ENCODE measurements at places on chromosomes 3 and 15.

DNA sequence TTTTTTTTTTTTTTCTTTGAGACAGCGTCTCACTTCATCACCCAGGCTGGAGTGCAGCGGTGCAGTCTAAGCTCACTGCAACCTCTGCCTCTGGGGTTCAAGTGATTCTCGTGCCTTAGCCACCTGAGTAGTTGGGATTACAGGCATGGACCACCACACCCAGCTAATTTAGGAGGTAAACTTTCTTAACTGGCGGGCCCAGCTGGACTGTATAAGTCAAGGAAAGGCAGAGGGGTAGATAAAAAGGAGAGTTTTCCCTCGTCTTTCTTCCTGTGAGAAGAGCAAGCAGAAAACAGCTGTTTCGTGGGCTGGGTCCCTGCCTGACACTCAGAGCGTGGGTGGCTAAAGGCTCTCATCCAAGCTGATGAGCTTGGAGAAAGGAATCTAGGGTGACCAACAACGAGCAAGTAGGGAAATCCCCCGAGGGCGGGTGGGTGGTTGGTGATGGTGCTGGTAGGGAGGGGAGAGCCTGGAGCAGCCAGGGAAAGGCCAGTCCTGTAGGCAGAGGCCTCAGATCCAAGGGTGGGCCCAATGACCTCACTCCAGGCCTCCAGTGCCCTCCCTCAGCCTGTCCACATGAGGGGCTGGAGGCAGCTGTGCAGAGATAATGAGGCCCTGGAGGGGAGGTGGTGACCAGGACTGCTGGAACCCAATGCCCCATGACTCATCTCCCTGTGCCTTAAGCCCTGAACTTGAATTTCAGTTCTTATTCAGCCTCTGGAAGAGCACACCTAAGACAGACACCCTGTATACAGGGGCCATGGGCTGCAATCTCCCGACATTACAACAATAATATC, 43.1 kb upstream of the LIMD1 start:
- no peak for DNase-seq

- no peak for DNase-seq
Measured at GRCh38 chr3:33181229-33181628, 37.4 kb downstream of the SUSD5 start.

DNA sequence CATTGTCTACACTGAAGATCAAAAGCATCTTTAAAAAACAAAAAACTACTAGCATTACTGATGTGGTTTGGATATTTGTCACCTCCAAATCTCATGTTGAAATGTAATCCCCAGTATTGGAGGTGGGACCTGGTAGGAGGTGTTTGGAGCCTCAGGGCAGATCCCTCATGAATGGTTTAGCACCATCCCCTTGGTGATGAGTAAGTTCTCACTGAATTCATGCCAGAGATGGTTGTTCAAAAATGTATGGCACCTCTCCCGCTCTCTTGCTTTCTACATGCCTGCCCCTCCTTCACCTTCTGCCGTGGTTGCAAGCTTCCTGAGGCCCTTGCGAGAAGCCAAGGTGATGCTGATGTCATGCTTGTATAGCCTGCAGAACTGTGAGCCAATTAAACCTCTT, 136.6 kb upstream of the FHIT start:
- no peak for DNase-seq

- no peak for DNase-seq
Measured at GRCh38 chr15:90270502-90271150, 5.2 kb downstream of the NGRN start.

GRCh38 chr15:36784098-36784670, 204.8 kb downstream of the CDIN1 start:
- DNase-seq, result no peak

DNA sequence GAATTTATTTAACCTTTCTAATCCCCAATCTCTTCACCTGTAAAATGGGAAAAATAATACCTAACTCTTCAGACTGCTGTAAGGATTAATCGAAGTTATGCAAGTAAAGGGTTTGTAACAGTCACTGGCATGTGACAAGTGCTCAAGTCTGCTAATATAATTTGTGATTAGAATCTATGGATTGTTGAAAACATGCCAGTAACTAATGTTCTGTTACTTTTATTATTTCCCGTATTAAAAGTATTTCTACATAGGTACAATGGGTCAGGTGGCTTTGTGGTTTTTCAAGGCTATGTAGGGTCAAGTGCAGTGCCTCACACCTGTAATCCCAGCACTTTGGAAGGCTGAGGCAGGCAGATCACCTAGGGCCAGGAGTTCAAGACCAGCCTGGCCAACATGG, 29.4 kb downstream of the ULK4 start:
- no peak for DNase-seq

DNA sequence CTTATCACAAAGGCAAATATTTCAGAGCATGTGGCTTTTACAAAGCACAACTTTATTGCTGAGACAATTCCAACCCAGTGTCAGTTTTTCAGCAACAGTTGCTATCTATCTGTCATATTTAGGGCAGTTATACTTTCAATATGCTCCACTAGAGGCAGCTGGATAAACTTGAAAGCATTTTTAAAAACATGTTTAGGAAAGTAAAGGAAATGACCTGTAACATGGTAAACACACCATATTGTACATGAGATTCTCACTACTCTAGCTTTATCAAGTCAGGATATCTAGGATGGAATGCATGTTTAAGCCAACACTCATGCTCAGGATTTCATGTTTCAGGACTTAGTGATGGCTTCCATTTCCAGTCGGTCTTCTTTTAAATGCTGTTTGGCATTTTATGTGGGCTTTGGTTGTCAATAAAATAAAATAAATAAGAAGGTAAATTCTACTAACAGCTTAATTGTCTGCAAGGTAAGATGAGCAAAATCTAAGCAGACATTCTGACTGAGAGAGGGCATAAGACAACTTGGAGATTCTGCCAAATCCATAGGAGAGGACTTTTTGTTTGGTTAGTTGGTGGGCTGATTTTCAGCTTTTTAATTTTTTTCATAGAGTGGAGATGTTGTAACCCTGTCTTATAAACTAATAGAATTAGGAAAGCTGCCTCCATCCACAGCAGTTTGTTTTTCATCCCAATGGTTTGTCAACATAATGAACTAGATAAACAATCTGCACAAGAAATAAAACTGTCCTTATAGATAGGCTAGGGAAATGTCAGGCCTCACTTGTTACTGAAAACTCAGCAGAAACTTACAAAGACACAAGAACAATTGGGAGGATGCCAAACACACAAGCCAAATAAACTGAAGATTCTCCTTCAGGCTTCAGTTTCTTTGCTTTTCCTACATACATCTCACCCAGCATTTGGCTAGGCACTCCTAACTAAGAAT, 63.4 kb upstream of the CPB1 start:
- DNase-seq, result no peak

- no peak for DNase-seq
Measured at GRCh38 chr3:99648101-99648500, 9.7 kb downstream of the COL8A1 start.

GRCh38 chr3:11198070-11198469, 43.8 kb downstream of the HRH1 start:
- no peak for DNase-seq

DNA sequence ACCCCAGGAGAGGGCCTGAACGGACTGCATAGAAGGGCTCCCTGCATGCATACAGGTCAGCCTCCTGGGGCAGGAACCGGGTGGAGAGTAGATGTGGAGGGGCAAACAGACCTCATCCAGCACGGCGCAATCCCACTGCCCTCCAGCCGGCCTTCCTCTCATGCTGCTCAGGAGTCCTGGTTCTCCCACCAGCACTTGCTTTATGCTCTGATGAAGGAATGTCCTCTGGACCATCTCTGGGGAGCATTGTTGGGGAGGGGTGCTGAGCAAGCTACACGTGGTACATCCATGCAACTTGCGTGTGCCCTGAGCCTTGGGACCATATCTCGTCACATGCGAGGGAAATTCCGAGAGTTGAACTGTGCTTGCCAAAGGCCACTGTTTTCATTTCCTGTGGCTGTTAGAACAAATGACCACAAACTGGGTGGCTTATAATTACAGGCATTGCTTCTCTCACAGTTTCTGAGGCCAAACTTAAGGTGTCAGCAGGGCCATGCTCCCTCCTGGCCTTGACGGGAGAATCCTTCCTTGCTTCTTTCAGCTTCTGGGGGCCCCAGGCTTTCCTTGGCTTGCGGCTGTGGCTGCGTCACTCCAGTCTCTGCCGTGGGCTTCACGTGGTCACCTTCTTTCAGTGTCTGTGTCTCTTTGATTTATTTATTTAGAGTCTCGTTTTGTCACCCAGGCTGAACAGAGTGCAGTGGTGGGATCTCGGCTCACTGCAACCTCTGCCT, 12.2 kb downstream of the SELENOS start:
- DNase-seq, result no peak

- no peak for DNase-seq
Measured at GRCh38 chr3:51224843-51225242, 160.2 kb upstream of the MANF start.

DNA sequence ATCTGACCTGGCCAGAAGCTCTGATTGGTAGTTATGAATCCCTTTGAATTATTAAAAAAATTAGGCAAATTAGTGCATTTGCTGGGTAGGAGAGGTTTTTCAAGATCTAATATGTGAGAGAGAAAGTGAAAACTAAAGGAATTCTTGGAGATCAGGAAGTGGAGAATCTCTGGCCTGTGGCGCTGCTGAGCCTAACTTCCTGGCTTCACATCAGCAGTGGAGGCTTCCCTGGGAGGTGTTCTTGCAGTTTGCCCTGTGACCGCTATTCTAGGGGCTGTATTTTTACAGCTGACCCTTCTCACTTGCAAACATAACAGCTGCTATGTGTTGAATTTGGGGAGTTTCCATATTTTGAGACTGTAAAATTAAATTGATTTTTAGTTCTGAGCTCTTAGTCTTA, 166.4 kb downstream of the ATG7 start:
- DNase-seq, result no peak

GRCh38 chr3:131819381-131820055, 215.3 kb downstream of the CPNE4 start:
- no peak for DNase-seq

GRCh38 chr3:29398787-29399186, 117.9 kb downstream of the RBMS3 start:
- DNase-seq, result no peak

GRCh38 chr3:168165390-168166269, 69.9 kb upstream of the GOLIM4 start:
- DNase-seq, result peak; percentile 58

DNA sequence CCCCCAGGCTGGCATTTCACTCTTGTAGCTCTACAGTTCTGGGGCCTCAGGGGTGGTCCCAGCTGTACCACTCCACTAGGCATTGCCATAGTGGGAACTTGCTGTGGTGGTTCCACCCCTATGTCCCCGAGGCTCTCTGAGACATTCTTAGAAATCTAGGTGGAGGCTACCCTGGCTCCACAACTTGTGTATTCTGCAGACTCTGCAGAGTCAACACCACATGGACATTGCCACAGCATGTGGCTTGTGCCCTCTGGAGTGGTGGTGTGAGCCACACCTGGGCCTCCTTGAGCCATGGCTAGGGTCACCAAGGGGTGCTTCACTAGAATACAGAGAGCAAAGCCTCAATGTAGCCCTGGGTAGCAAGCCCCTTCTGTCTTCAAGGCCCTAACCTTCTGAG, 54.4 kb upstream of the STRIT1 start:
- DNase-seq, result no peak

DNA sequence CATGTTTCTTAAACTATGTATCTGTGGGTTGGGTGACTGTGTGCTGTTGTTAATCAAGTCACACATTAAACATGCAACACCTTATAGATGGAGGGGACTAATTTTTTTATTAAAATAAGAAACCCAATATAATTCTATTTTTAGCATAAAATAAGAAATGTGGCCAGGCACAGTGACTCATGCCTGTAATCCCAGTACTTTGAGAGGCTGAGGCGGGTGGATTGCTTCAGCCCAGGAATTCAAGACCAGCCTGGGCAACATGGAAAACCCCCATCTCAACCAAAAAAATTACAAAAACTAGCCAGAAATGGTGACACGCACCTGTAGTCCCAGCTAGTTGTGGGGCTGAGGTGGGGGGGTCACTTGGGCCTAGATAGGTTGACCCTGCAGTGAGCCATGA, 1021.0 kb downstream of the EPHA3 start:
- no peak for DNase-seq

GRCh38 chr3:62525281-62525680, 151.9 kb upstream of the FEZF2 start:
- DNase-seq, result no peak

- no peak for DNase-seq
Measured at GRCh38 chr15:52480990-52481389, 47.7 kb downstream of the MYO5A start.

DNA sequence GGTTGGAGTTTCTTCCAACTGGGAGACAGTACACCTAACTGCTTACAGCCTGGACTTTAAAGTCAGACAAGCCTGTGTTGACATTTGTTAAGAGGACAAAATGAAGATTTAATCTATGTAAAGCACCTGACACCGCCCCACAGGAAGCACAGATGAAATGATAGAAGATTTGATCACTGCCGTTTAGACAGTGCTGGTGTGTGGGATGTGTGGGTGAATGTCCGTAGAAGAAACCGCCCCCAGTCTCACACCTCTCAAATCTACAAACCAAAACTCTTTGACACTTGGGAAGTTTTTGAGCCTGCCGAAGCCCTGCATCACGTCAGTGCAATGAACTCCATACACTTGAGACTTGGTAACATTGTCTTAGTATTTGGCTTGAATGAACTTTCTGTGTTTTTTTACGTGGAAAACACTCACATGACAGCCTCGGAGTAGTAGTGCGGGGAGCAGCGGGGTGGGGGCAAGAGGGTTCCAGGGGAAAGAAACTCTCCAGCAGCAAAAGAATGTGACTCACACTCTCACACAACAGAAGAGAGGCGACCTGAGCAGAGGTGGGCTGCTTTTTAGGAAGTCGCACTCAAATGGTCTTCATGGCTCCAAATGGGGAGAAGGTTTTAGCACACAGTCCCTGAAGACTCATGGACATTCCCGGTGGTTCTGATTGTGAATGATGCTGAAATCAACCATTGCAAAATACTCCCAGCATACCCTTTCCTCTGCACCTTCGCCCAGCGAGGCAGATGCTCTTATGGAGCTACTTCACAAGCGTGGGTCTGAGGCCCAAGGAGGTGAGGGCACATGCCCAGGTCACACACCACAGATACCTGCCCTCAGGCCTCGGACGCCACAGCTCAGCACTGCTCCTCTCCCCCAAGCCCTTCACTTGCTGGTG, 79.2 kb downstream of the SRGAP3 start:
- no peak for DNase-seq

- DNase-seq, result no peak
Measured at GRCh38 chr15:83113881-83114674, 6.6 kb downstream of the TM6SF1 start.

DNA sequence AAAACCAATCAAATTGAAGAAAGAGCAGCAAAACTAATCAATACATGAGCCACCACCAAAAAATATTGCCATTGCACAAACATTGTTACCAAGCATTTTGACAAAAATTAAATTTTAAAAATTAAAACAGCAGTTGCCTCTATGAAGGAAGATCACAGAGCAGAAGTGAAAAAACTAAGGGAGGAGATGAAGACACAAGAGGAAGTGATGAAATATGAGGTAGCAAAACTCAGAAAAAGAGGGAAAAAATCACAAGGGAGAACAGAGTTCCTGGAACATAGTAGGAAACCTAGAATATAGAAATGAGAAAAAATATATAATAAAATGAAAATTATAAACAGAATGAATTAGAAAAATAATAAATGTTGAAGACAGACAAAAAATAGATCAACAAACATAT, 7.3 kb upstream of the SERPINI2 start:
- DNase-seq, result no peak

GRCh38 chr3:166425900-166426611, 588.8 kb upstream of the BCHE start:
- DNase-seq, result no peak
